ENCODE measurements at places on chromosomes 3 and 15.
A peak's percentile ranks its signal among the peaks of the same experiment; 100 is the strongest.

DNA sequence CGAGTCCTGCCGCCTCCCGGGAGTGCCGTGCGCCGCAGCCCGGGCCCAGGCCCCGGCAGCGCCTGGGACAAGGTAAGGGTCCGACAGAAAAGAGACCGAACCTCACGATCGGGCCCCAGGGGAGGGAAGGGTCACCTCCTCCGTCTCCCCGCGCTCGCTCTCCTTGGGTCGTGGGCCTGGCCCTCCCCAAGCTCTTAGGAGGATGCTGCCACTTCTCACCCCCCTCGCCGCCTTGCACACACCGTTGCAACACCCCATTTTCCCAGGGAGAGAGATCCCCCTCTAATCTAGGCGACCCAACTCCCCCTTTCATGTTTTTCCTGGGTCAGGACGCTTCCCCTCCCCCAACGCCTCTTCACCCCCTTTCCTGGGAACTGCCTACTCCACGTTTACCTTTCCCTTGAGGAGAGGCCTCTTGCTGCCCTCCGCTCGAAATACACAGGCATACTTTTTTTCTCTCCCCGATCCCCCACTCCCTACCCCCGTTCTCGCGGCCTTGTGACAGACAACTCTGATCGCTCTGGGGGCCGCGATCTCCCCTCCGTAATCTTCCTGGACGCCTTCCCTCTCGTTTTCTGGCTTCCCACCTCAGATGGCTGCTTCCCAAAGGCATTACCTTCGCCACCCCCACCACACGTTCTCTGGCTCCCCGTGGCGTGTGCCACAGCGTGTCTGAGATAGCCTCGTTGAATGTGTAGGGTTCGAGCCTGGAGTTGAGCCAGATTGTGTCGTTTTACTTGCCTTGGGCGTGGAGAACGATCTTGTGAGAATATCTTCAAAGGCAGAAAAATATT lies 688 bp downstream of the SETD5 start:
- DNase-seq = peak; percentile 40

GRCh38 chr15:64975390-64975789 lies 14.3 kb downstream of the SPG21 start:
- DNase-seq = no peak

DNA sequence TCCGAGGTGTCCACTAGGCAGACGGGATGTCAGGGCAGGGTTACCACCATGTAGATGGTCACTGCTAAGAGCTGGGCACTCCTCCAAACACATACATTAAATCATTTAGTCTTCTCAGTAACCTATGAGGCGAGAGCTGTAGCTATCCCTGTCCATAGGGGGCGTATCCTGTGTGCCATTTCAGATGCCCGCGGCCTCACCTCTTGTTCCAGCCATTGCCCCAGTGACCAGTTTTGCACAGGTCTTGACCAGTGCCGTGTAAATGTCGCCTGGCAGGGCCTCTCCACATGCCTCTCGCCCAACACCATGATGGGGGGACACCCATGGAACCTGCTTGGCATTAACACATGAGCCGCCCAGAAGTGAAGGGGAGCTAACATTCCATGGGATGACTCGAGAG lies 20.8 kb upstream of the SRP14 start:
- no peak for DNase-seq

DNA sequence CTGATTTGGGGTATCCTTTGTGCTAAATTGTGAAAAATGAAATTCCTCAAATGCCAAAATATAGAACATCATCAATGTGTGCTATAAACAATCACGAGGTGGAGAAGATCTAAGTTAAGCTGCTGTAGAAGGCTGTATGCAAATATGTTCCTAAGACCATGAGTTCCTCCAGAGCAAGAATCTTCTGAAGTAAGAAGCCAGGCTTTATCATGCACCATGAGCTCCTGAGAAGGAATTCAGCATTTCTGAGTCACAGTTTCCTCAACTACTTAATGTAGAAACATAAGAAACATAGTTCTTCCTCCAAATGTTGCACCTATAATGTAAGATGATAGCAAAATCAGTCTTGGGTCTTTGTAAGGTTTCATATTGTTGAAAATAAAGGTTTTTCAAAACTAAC lies 241.7 kb upstream of the MDFIC2 start:
- no peak for DNase-seq

- DNase-seq = no peak
These were observed 181.2 kb upstream of the RARB start for GRCh38 chr3:25246913-25247312.

GRCh38 chr3:130950124-130950523 lies 56.2 kb downstream of the ATP2C1 start:
- DNase-seq = no peak

- peak; percentile 90 for DNase-seq
These were observed 4.9 kb downstream of the TLR9 start for GRCh38 chr3:52220380-52221026.

- DNase-seq = no peak
These were observed 217.6 kb downstream of the ARRDC4 start for GRCh38 chr15:98177966-98178592.

GRCh38 chr15:66027268-66027805 lies 158.0 kb downstream of the RAB11A start:
- no peak for DNase-seq

DNA sequence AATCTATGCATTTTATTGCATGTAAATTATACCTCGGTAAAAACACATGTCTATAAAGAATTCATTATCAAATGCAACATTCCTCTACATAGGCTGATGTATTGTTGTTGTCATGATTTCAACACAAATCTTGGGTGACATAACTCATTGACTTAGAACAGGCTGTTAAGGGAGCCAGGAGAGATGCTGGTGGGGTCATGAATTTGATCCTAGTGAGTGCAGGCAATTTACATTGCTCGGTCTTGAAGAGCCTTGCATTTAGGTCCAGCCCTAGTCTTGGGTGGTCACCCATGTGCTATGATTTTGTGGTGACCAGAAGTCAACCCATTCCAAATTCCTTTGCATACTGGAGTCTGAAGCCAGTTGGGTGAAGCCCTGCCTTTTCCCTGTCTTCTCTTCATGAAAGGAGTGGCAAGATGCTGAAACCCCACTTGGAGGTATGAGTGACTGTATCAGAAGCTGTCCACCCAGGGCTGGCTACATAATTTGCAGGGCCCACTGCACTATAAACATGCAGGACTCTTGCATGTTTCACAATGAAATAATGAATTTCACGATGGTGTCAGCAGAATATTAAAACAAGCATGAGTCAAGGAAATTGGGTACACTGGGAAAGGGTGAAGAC lies 59.2 kb downstream of the RPLP1 start:
- DNase-seq = no peak

GRCh38 chr3:46163556-46164041 lies 44.5 kb downstream of the CCR1 start:
- no peak for DNase-seq

- no peak for DNase-seq
These were observed 421.3 kb downstream of the PYDC2 start for GRCh38 chr3:191882289-191882688.

DNA sequence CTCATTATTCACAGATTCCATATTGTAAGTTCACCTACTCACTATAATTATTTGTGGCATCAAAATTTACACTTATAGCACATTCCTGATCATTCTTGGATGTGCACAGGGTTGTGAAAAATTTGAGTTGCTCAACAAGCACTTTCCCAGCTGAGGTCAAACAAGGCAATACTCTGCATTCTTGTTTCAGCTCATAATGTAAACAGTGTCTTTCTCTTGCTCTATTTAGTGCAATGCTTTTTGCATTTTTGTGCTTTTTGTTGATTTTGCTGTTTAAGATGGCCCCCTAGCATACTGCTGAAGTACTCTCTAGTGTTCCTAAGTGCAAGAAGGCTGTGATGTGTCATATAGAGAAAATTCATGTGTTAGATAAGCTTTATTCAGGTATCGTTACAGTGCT lies 66.7 kb upstream of the TNIK start:
- no peak for DNase-seq

- DNase-seq = no peak
These were observed 38.8 kb downstream of the DNAJC13 start for GRCh38 chr3:132456136-132456535.

DNA sequence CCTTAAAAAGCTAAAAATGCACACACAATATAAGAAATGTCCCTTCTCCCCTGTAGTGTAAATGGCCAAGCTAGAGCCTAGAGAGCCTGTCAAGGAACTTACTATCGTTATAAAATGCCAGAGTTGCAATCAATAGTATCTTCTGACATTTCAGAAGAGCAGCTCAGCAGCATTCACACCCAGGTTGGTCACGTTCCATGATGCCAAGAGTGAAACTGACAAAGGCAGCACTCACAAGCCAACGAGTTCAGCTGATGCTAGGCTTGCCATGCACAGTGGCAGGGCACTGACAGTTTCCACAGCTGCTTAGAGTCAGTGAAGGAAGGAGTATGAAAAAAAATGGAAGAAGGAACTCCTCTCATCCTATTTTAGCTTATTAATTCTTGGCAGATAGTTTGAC lies 331.4 kb upstream of the CCDC54 start:
- DNase-seq = no peak

- no peak for DNase-seq
These were observed 74.6 kb downstream of the TRIM42 start for GRCh38 chr3:140752499-140752898.

DNA sequence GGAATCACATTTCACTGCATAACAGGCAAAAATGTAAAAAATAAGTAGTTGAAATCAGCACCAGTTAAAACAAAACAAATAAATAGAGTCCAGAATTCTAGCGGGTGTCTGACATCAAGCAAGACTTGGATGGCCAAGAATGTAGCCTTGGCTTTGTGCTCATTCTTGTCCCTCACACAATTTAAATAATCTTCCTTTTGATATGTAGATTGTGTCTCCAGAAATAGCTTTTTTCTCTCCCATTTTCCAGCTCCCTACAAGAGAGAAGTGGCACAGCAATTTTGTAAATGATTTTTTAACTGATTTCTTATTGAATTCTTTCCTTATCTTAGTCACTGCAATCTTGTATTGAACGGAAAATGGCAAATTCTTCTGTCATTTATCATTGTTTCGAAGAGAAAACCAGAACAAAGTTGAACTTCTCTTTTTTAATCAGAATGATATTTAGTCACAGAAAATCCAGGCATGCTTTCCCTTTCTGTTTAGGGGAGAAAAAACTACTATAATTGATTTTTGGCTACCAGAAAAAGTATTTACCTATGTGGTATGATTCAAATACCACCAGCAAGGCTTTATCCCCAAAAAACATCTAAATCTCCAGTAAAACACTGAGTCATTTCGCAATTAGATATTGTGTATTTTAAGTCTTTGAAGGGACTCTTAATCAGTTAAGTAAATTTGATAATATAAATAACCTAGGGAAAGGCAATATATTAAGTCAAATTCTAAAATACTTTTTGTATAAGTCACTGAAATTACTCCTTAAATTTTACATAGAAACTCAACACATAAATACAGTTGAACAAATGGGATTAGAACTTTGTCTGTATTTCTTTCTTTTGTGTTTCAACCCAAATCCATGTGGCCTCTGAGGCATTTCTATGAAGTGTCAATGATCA lies 481.7 kb downstream of the GBE1 start:
- no peak for DNase-seq

GRCh38 chr3:27623085-27623753 lies 98.9 kb downstream of the EOMES start:
- DNase-seq = no peak

GRCh38 chr15:65530318-65531111 lies at the start of gene HACD3:
Gene HACD3 (plus strand): TSS chr15:65530463. CDS start chr15:65530632, 169 bp downstream.
- DNase-seq = peak; percentile 90

GRCh38 chr3:72932416-72932815 lies 44.6 kb downstream of the GXYLT2 start:
- no peak for DNase-seq

- no peak for DNase-seq
These were observed 48.0 kb downstream of the CACNA2D2 start for GRCh38 chr3:50455161-50456018.

GRCh38 chr3:12966847-12967605 lies 106.2 kb downstream of the IQSEC1 start:
- peak; percentile 22 for DNase-seq

DNA sequence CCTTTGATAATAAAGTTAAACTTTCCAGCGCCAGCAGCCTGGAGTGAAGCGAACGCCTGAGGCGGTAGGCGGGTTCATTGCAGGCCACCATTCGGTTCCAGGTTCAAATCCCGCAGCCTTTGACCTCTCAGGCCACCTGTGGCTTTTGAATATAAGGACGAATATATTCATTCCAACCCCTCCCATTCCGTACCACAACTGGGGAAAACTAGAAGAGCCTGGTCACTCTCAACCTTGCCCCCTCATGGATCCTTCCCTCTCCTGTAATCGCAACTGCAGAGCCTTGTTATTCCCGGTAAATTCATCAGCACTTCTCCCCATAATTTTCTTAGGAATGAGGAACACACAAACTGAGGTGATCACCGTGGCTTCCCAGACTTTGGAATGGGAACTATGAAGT lies 35.2 kb downstream of the ZIC4 start:
- DNase-seq = no peak

DNA sequence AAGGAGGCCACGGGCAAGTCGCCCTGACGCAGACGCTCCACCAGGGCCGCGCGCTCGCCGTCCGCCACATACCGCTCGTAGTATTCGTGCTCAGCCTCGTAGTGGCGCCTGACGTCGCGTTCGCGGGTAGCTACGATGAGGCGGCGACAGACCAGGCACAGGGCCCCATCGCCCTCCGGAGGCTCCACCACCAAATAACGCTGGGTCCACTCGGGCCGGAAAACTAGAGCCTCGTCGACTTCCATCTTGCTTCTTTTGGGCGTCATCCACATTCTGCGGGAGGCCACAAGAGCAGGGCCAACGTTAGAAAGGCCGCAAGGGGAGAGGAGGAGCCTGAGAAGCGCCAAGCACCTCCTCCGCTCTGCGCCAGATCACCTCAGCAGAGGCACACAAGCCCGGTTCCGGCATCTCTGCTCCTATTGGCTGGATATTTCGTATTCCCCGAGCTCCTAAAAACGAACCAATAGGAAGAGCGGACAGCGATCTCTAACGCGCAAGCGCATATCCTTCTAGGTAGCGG lies at the start of gene EPM2AIP1:
Gene EPM2AIP1, minus strand, starts transcription at position 326 of the 520 bp plus-strand sequence. Its CDS starts 54 bp downstream, at position 272.
- no peak for DNase-seq

- no peak for DNase-seq
These were observed 3.6 kb downstream of the ZBTB38 start for GRCh38 chr3:141371882-141372281.

GRCh38 chr3:175457301-175457700 lies 598.2 kb downstream of the NAALADL2 start:
- no peak for DNase-seq

DNA sequence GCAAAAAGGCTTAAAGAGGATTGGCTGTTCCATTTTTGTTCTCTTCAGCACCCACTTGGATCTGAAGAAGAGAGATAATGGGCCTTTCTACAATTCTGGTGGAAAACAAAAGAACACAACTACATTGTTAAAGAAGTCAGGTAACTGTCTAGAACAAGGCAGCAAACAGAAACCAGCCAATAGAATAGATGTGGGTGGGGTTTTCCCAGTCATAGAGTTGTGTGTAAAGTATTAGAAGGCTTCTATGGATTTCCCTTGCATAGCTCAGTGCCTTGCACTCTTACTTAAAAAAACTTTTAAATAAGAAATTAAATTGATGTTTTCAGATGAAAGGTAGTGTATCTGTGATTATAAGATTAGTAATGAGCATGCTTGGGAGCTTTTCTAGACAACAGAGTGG lies 462.7 kb upstream of the ATP11B start:
- DNase-seq = no peak

- no peak for DNase-seq
These were observed at the start of the genes DUOX2 and DUOXA2 for GRCh38 chr15:45114076-45114750. Gene DUOX2 (minus strand): TSS chr15:45114172. CDS start chr15:45113411, 761 bp downstream. Gene DUOXA2 (plus strand): TSS chr15:45114326. CDS start chr15:45114606, 280 bp downstream.
